Stimulated activated CD4-positive, alpha-beta T cell treated with anti-CD3 and anti-CD28 coated beads, Interleukin-1b, Interleukin-23, amount 100 ng/mL, for 1 hour (primary cell): ENCODE measurements at places on chromosomes 2 and 18.

DNA sequence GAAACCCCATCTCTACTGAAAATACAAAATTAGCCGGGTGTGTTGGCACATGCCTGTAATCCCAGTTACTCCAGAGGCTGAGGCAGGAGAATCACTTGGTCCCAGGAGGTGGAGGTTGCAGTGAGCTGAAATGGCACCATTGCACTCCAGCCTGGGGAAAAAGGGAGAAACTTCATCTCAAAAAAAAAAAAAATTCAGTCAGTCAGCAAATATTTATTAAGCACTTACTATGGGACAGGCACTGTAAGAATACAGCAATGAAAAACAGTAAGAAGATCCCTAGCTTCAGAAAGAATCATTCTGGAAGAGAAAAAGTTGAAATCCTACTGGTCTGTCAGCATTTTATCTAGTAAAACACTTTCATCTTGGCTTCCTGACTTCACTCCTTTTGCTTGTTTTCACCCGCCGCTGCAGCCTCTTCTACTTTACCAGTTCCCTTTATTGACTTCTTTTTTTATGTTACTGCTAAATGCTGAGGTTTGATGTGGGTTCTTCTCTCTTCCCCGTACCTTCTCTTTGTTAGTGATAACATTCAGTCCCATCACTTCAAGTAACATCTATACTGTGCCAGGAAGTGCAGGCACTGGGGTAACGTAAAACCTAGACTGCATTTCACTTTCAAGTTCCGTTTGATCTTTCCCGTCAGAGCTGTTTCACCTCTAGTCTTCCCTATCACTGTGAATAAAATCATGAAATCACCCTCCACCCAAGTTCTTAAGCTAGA lies 10.8 kb upstream of the TAF4B start:
- DNase-seq = peak; percentile 7

DNA sequence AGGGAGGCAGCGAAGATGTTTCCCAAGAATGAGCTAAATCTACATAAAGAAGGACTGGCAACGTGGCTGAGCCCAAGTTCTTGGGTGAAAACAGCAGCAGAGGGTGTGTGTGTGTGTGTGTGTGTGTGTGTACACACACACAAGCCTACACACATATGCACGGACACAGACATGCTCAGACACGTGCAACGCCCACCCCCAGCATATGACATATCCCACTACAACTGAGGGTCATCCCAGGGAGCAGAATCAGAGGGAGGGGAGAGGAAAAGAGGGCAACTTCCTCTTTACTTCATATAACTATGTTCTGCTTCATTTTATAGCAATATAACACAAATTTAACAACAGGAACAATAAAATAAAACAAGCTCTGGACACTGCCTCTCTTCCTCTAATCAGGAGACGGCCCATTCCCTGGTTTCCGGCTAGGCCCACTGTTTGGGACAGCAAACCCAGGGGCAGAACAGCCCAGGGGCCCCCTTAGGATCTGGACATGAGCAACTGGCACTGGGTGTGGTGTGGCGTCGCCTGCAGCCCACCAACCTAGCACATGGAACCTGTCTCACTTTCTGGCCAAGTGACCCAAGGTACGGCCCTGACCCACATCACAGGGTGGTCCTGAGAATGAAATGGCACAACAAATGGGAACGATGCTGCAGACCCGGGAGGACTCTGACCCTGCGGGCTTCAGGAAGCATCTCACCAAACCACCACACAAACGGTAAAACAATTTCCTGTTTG lies 25.0 kb downstream of the FAM178B start:
- DNase-seq = no peak

- DNase-seq = no peak
Observed at GRCh38 chr2:12081481-12082210, 335.2 kb downstream of the LPIN1 start.

DNA sequence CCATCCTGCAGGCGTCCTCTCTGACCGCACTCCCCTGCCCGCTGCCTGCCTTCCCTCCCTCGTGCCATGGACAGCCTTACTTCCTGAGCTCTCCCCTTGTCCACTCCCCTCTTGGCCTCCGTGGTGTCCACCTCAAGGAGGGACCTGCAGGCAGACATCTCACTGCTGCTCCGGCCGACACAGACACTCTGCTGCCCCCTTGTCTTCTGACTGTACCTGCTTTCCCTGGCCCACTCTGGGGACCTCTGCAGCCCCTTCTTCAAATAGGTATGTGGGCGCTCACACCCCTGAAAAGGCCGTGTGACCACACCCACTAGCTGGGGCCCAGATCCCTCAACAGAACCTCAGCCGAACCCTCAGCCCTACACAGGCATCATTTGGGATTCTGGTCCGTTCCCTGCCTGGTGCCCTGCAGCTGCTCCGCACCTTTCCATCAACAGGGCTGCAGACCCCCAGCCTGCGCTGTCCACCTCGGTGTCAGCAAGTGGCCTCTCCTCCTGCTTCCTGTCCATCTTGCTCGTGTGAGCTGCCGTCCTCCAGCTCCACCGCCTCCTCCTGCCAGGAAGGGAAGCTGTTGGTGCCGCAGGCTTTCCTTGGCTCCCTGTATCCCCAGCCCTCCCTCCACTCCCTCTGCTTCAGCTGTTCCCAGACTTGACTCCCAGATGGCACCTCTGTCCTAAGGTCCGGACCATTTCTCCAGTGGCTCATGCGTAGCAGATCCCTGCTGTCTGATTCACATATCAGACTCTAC lies 94.1 kb downstream of the KLHL29 start:
- no peak for DNase-seq

- no peak for DNase-seq
Observed at GRCh38 chr2:18740474-18740881, 151.1 kb upstream of the NT5C1B start.

DNA sequence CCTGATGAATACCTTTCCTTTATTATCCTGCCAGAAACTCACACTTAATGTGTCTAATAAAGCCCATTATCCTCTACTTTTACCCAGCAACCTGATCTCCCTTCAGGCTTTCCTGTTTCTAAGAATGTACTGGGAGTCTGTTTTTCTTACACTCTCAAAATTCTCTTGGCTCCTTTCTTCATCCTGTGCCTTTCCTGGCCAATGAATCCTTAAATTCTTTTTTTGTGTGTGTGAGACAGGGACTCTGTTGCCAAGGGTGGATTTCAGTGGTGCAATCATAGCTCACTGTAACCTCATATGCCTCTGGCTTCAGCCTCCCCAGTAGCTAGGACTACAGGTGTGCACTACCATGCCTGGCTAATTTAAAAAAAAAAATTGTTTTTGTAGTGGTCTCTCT lies 72.7 kb downstream of the MAP2 start:
- DNase-seq = no peak

DNA sequence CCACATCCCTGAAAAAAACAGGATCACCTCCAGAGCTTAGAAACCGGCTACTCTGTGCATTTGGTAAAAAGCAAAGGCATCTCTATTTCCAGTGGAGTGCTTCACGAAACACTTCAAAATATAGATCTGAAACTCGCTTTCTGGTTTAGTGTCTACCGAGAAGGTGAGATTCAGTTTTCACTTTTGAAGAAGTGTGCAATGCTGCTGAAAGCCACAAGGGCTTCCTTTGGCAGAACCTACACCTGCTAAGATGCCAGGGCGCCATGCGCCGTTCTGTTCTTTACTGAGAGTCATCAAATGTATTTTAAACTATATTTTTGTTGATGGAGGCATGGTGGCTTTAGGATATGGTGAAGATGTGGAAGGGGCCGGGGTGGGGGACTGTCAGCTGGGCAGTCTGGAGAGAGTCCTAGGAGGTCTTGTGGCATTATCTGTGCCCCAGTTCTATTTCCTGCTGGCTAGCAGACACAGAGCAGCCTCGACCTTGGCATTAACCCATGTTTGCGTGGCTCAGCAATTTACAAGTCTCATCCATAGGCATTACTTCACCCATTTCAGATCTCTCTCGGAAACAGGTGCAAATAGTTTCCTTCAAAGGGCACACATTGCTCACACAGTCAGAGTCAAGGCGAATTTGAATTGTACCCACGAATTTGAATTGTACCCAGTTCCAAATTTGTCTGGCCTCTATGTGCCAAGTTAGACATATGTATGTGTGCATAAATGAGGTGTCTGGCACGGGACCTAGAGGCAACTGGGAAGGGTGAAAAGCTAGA lies 46.7 kb upstream of the KCNF1 start:
- no peak for DNase-seq

- DNase-seq = no peak
Observed at GRCh38 chr2:217790681-217791392, 212.0 kb downstream of the TNS1 start.

DNA sequence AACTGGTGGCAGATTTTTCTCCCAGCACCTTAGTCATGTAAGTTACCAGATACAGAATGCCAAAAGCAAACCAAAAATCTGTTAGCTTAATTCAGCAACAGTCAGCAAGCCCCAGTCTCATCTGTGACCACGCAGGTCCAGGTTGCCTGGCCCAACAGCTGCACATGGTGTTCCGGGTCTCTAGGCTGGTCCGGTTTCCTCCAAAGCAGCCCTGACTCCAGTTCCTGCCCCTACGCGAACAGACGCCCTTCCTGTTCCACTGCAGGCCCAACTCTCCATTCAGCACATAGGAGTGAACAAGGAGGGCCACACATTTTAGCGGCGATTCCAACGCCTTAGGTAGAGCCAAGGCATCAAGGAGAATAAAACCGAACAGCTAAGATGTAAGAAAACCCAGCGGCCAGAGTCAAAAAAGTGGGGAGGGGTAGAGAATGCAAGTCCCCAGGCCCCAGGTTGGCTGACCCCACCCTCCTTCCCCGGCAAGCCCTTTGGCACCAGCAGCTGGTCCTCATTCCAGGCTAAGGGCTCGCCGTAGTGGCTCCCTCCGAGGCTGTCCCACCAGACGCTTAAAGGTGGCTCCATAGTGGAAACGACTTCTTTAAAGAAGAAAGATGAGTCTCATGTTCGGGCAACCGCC lies 1.5 kb downstream of the STK25 start:
- no peak for DNase-seq

GRCh38 chr18:13440277-13441248 lies 222.0 kb downstream of the LDLRAD4 start:
- DNase-seq = no peak

GRCh38 chr2:128573531-128573930 lies 254.9 kb upstream of the HS6ST1 start:
- no peak for DNase-seq

- DNase-seq = no peak
Observed at GRCh38 chr2:28552045-28552823, 56.4 kb downstream of the PLB1 start.

- DNase-seq = no peak
Observed at GRCh38 chr2:176679061-176679669, 409.9 kb downstream of the MTX2 start.

- DNase-seq = no peak
Observed at GRCh38 chr2:112958428-112959108, 19.2 kb upstream of the IL36G start.

GRCh38 chr2:235165631-235166030 lies 213.8 kb downstream of the SH3BP4 start:
- DNase-seq = no peak

DNA sequence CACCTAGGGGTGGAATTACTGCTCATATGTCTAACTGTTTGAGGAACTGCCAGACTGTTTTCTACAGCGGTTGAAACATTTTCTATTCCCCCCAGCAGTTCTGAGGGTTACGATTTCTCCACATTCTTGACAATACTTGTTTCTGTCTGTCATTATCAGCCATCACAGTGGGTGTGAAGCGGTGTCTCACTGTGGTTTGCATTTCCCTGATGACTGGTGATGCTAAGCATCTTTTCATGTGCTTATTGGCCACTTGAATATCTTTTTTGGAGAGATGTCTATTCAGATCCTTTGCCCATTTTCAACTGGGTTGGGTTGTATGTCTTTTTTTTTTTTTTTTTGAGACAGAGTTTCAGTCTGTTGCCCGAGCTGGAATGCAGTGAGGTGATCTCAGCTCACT lies 63.0 kb downstream of the ADNP2 start:
- no peak for DNase-seq

- no peak for DNase-seq
Observed at GRCh38 chr2:83879127-83879526, 580.0 kb downstream of the SUCLG1 start.

DNA sequence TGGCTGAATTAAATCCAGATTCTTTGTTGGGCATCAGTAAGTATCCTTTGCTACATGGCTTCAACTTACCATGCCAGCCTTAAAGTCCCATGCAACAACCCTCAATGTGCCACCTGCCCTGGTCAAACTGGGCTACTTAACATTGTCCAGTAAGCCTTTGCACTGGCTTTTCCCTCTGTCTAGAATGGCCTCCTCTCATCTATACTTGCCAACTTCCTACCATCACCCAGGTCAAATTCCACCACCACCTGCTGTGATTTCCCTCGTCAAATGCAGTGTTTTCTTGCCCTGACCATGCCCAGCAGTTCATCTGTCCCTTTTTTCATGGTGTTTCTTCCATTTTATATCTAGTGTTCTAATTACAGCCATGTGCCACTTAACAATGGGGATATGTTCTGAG lies 5.7 kb downstream of the KLHL23 start:
- DNase-seq = no peak

GRCh38 chr2:237418300-237418699 lies 4.3 kb upstream of the COL6A3 start:
- DNase-seq = no peak

DNA sequence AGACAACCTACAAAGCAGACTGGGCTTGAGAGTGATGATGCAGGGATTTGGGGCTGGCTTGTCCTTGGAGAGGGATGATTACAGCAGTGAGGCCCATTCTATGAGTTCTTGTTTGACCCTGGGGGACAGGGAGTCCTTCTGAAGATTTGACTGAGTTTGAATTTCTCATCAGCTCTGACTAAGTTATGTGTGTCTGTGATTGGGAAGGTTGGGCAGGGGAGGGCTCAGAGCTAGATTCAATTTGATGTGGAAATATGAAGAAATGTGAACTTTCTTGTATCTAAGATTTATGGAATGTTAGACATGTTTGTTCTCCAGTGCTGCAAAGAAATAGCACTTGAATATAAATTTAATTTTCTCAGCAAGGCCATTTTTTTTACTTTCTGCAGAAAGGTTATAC lies 19.9 kb upstream of the IL1R2 start:
- DNase-seq = no peak

DNA sequence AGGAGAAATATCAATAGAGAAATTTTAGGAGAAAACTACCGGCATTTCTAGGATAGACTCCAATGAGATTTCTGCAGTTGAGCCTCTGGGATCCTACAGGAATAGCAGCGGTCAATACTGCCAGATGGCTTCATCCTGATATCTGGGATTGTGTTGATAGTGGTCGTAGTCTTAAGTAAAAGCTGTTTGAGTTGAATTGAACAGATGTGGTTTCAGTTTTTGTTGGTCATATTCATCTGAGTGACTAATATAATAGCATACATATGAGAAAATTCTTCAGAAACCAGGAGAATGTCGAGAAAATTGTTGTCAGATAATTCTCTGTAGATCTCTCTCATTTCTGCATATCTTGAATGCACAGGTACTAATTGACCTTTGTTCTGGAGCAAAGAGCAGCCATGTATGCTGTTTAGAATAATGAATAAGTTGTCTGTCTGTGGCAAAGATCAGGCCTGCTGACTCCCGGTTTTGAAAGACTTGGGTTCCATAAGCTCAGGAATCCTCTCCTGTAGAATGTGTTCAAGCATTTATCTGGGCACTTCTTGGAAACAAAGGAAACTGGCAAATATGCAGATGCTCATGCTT lies 288.1 kb downstream of the TMX3 start:
- no peak for DNase-seq
